ENCODE measurements at places on chromosomes 1 and 21.
A peak's percentile ranks its signal among the peaks of the same experiment; 100 is the strongest.

GRCh38 chr1:100774370-100774769 is 54.8 kb downstream of the VCAM1 start:
- no peak for DNase-seq

DNA sequence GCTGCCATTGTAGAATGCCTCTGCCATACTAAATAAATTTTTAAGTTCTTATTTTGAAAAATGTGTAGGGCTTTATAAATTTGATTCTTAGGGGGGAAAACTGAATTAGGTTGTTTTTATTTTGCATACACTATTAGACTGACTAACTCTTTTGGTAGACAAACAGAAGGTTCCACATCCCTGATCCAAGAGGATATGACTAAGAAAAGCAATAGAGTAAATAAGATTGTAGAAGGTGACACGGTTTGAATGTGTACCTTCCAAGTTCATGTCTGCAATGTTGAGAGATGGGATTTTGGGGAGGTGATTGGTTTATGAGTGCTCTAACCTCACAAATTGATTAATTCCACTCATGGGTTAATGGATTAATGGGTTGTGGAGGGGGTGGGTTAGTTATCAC is 127.9 kb downstream of the GLUL start:
- no peak for DNase-seq

DNA sequence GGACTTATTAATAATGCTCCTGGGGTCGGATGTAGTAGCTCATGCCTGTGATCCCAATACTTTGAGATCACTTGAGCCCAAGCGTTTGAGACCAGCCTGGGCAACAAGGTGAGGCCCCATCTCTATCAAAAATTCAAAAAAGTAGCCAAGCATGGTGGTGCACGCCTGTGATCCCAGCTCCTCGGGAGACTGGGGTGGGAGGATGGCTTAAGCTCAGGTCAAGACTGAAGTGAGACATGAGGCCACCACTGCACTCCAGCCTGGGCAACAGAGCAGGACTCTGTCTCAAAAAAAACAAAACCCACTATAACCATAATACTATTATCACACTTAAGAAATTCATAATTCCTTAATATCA is 1.6 kb upstream of the DEGS1 start:
- no peak for DNase-seq

DNA sequence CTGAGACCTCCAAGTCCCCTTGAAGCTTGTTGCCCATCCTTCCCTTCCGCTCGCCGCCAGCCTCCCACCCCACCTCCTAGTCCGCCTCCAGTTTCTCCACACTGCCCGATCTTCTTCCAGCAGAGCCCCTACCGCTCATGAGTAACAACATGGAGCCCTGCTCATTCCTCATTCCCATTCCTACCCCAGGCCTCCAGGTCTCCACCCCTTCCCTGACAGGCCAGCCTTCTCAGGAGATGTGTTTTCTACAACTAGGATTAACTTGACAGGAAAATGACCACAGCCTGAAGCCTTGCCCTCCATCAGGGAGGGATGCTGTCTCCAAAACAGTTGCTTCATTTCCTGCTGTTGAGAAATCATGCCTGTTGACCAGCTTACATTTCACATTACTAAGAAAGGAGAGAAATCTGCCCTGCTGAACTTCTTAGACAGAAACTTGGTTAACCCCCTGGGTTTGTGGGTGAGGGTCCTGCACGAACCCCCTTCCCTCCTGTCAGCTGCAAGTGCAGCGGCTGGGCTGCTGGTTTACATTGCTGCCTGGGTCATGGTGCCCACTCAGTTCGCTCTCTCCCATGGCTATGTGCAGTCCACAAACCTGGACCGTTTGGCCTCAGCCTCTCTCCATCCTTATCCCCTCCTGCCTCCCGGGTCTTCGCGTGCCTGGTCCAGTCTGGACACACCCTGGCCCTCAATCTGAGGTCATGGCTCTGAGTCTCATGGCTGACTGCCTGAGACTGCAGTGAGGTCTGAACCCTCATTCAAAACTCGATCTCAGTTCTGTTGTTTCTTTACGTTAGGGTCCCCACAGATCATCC is 16.1 kb upstream of the CHI3L1 start:
- DNase-seq: no peak

DNA sequence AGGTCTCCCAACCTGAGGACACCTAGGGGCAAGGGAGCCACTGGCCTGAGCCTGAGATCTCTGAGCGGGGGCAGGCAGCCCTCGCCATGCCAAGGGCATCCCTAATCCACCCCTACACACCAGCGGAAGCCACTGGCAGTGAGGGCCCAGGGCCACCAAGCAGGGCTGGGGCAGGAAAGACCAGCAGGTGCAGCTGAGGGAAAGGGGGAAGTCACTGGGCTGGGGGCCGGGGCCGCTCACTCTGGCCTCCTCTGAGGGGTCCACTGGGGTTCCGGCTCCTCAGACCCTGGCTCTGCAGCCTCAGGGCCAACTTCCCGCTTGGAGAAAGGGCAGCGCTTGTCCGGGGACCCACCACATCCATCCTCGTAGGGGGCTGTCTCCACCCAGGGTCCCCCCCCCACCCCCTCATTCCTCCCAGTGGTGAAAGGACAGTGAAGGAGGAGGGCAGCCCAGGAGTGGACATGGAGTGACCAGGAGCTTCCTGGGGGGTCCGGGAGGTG is 42.5 kb upstream of the ACTRT2 start:
- no peak for DNase-seq

DNA sequence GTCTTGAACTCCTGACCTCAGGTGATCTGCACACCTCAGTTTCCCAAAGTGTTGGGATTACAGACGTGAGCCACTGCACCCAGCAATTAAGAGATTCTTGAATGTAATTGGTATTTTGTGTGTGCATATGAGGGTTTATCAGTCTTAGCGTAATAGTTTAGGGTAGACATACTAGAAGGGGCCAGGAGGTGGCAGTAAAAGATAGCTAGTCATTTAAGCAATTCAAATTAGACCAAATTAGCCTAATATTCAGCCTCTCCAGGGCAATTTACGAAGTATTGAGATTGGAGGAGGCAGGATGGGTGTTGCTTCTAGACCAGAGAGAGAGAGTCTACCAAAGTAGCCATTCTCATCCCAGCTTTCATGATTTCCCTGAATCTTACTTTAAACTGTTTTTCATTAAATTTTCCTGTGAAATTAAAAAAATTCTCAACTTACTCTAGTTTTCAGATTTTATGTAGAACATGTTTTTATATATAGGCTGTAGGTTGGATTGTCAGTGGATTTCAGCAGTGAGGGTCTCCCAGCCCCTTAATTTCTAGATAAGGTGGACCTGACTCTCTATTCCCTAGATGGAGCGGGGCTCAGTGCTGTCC is 119.7 kb downstream of the HHAT start:
- no peak for DNase-seq

DNA sequence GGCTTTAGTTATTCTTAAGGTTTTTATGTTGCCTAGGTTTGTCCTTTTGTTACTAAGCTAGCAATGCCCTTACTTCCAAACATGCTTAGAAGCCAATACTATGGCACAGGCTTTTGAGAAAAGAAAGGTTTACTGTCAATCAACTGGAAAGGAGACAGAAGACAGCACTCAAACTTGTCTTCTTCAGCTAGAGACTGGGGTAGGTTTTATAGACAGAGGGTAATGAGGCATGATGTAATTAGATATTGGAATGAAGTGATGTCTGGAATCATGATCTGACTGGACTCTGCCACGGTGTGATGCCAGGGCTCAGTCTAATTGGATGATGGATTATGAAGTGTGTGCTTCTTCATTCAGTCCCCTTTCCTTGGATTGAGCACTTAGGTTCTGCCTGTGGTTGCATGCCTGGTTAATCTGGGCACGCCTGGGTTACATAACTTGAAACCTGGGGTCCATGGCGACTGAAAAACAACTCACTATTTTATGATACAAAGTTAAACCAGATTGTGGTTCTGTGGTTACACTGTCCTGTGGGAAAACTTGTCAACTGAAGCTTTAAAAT is 625.8 kb downstream of the BRINP3 start:
- DNase-seq: no peak

DNA sequence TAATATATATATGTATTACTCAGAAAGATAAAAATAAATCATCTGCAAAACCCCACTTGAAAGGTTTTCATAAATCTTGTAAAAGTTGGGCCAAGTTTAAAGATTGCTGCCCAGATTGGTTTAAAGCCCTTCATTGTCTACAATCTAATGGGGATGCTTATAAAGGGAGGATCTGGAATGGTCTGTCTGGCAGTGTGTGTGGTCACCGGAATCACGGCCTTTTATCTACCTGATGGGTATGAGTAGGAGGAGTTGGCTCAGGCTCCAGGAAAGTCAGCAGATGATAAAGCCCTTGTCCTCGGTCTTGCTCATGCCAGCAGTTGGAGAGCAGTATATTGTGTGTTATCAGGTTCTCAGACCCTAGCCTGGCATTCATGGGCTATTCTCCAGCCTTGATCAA is 197.7 kb downstream of the ROR1 start:
- no peak for DNase-seq

GRCh38 chr21:43853851-43854772 is 10.9 kb upstream of the AGPAT3 start:
- DNase-seq: no peak

DNA sequence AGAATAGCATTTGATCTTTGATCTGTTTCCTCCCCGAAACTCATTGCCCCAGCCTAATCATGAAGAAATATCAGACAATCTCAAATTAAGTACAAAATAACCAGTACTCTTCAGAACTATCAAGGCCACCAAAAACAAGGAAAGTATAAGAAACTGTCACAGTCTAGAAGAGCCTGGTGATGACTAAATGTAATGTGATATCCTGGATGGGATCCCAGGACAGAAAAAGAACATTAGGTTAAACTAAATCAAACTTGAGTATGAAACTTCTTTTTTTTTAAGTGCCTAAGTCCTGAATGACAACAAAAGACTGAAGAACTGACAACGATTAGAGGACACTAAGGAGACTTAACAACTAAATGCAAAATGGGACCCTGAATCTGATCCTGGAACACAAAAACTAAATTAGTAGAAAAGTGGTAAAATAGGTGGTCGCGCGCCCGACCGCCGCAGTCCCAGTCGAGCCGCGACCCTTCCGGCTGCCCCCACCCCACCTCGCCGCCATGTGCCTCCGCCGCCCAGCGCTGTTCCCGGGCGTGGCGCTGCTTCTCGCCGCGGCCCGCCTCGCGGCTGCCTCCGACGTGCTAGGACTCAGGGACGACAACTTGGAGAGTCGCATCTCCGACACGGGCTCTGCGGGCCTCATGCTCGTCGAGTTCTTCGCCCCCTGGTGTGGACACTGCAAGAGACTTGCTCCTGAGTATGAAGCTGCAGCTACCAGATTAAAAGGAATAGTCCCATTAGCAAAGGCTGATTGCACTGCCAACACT is 5.5 kb upstream of the PRKAB2 start:
- DNase-seq: peak; percentile 15

- peak; percentile 83 for DNase-seq
Measured at GRCh38 chr21:35051287-35051818, 2.3 kb upstream of the RUNX1 start.

DNA sequence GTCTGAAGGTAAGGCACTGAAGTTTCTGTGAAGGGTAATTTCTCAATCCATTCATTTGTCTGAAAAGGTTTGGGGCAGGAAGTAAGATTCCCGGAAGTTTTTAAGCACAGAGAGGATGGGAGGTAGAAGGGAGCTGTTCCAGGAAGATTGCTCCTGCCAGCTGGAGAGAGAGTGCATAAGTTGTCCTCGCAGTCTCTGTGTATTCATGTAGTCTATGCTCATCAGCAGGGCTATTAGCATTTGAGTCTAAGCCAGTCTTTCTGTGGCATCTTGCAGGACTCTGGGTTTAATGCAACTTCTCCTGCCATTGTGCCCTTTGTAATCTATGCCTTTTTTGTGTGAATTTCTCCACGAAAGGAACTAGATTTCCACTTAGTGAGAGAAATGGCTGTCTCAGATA is 140.8 kb upstream of the FGGY start:
- no peak for DNase-seq

- peak; percentile 92 for DNase-seq
Measured at GRCh38 chr1:3649342-3650247, at the start of gene WRAP73. WRAP73 (minus strand) TSS chr1:3650103; CDS start chr1:3649999, 104 bp downstream.

DNA sequence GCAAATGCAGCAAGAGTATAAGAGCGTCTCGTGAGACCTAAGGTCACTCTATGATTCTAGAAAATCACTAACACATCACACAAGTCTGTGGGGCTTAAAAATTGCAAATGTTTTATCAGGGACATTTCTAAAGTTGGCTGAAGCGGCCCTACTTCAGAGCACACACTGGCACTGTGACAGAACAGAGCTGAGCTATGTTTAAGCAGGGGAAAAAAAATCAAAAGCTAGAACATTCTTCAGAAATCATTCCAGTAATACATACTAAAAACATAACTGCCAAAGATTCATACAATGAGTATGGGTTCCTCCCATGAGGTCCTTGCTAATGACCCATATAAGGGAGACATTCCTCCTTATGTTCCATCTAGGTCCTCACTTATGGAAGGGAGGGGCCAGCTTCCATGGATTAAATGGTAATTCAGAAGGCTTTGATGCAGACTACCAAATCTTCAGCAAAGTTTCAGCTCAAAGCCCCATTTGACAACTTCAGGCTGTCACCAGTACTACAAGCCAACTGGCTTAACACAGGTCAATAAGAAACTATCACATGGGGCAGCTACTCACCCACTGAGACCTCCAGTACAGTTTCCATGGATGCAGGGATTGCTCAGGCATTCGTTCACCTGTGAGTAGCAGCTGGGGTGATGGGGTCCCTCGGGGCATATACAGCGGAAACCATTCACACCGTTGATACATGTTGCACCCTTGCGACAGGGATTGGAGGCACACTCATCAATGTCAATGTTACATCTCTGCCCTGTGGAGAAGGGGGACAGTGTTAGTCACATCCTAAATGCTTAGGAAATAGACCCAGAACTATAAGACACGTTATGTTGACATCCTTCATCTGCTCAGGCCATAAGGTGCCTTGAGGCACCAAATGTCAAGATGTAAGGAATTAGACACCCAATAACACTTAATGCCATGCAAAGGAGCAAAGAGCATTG is 58.4 kb upstream of the ADAM30 start:
- DNase-seq: no peak

DNA sequence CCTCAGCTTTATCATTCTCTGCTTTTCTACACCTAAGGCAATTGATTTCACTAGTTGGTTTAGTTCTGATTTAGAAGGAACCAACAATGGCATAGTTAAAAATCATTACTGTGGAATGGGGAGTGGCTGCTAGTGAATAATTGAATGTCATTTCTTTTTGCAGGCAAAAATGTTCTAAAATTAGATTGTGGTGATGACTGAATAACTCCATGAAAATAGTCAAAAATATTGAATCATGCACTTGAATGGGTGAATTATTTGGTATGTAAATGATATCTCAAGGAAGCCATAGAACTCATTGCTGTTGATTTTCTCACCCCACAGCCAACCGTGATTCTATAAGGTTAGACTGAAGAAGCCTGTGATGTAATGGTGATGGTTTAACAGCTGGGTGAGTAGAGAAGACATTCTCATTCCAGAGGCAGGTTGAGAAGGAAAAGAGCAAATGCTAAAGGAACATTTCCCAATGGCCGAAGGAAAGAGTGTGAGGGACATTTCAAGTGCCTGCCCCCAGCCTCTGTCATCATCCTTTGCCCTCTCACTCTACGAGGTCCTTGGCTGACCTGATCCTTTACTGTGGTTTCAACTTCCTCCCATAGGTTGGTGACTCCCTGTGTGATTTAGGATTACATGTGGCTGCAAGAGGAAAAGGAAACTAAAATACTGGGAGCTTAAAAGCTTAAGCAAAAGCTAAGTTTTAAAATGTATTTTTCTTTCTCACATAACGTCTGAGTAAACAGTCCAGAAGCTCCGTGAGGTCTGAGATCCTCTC is 12.5 kb downstream of the OVAAL start:
- DNase-seq: no peak
